ENCODE measurements at places on chromosomes 11 and 22.

- DNase-seq = peak; percentile 23
Measured at GRCh38 chr11:61147791-61148620, 13.2 kb downstream of the VPS37C start.

- peak; percentile 92 for DNase-seq
Measured at GRCh38 chr11:124763156-124763947, 1.3 kb upstream of the ESAM start.

DNA sequence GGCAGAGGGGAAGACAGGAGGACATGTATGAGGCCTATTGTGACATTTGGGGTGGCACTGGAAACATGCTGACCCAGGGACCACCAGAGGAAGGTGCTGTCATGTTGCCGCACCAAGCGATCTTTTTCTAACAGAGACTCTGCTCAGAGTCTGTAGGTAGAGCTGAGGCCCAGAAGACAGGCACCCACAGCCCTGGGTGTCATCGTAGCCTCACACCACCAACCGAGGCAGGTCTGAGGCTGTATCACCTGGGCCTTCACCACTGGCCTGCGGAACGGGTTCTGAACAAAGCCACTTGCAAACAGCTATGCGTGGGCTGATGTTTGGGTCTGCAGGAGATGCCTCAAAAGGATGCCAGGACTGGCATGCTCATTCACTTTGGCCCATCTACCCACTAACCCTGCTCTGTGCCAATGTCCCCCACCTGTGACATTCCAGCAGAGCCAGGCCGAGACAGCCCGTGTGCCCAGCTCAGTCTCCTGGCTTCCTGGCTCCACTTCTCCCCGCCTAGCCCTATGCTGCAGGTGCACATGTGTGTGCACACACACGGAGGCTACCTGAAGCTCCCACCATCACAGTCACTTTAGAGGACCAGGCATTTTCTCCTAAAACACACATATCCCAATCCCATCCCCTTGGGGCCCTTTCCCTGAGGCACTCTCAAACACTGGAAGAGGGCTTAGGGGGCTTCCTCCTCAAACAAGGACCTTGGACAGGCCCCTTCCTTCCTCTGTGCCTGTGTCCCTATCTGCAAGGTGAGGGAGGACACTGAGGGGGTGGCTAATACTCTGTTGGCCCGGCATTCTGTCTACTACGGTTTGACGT is 3.6 kb downstream of the TRIM29 start:
- DNase-seq = no peak

DNA sequence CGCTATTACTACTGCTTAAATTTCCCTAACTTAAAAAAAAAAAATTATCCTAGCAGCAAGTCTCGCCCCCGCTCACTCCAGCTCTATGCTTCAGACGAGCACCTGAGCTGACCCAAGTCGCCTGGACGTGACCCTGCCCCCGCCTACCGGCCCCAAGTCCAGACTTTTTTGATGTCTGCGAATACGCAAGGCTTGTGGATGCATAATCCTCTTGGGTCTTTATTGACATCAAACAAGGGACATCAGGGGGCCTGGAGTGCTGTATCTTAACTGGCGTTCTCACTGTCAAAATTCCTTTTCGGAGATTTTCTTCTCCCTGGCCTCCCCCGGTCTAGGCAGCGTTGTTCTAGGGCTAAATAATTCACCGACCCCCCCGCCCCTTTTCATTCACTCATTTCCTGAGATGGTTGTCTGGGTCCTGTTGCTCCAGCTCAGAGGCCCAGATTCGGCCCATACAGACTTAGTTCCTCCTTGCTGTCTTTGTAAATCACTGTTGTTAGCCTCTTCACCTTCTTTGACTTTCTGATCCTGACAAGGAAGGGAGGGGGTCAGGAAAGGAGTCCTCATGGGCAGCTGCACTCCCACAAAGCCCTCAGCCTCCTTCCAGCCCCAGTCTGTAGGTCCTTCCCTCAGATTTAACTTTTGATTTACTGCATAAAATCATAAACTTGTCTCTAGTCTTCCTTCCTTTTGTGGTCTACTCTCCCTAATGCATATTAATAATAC is 601 bp upstream of the LRP4 start:
- DNase-seq = peak; percentile 59

- no peak for DNase-seq
Measured at GRCh38 chr11:107274138-107274537, 183.5 kb downstream of the CWF19L2 start.

DNA sequence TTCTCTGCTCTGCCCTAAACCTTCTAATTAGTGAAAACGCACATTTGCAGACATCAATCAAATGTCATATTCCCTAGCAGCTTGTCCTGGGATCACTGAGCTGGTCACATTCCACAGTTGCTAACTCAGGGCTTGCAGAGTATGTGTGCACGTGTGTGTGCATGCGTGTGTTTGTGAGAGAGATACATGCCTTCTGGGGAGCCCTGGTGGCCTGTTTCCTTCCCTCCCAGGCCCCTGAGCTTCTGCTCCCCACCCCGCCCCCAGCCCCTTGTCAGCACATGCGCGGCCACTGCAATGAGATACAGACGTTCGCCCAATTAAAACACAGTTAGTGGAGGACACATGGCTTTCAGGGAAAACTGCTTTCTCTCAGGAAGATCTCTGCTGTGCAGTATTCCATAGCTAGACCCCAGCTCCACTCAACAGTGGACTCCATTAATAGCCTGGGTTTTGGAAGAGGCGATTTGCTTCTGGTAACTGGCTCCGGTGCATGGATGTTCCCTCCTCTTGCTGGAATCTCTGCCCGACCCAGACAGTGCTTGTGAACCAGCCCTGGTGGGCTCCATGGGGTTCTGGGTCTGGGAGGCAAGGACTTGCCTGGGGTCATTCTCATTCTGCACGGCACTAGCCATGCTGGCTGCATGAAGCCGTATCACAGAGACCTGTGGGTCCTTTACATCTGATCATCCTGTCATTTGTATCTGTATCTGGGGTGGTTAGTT is 17.7 kb downstream of the LRP5 start:
- peak; percentile 94 for DNase-seq

DNA sequence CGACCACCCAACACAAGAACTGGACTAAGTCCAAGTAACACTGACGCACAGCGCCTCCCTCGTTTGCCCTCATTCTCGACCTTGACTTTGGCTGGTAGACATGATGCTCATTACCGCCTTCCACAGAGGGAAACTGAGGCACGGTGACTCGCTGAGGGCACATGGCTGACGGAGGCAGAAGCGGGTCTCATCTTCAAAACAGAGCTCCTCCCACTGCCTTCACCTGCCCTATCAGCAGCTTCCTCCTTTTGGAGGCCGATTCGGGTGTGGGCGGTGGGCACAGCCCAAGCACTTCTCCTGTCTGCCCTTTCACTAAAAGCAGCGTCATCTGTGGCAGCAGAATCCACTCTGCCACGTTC is 2.0 kb upstream of the KMT5B start:
- DNase-seq = peak; percentile 30

GRCh38 chr11:117457835-117458234 is 130.2 kb downstream of the CEP164 start:
- no peak for DNase-seq

- no peak for DNase-seq
Measured at GRCh38 chr22:44298406-44299091, 14.2 kb downstream of the SHISAL1 start.

DNA sequence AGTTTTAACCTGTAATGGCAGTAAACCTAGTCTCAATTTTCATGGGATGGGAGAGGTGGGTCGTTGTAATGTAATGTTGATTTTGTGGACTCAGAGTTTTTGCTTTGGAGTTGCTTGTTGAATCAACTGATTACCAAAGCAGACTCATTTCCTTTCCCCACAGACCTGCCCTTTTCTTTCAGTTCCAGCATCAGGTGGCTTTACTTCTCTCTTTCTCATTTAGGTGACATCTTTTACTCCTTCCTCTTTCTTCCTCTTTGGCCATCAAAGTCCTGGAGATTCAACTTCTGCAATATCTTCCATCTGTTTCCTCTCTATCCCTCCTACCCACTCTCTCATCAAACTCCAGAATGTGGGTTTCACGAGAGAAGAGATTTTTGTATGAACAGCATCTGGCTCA is 313.9 kb downstream of the TMEM135 start:
- DNase-seq = no peak

DNA sequence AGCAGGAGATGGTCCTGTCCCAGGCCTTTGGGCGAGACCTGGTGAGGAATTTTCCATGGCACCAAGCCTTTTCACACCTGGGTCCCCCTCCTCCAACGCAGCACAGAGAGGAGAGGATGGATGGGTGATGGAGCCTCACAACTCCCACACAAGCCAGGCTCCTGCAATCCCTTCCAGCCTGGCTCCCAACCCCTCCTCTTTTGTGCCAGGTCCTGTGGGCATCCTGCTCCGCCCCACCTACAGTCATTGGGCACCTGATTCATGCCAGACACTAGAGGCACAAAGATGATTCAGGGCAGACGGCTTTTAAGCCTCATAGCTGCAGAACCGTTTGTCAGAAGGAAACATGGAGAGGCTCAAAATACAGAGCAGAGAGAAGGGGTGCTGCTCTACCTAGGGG is 16.1 kb upstream of the MYRF start:
- no peak for DNase-seq

- no peak for DNase-seq
Measured at GRCh38 chr11:43392713-43393112, 34.0 kb downstream of the TTC17 start.

DNA sequence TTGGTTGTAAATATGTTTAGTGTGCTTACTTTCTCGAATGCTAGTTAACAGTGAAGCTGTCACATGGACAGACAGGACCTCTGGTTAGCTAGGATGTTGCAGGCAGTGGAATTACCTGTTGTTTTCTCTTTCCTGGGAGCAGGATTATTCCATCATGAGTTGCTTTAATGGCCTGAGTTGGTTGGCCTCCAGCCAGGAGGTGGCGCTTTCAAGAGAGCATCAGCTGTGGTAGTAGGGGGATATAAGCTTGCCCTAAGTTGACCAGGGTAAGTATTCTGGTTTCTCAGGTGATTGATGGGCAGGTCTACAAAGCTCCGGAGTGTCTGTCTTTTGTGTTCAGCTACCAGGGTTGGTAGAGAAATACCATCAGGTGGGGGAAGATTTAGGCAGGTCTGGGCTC is 43.5 kb downstream of the NELL1 start:
- no peak for DNase-seq

DNA sequence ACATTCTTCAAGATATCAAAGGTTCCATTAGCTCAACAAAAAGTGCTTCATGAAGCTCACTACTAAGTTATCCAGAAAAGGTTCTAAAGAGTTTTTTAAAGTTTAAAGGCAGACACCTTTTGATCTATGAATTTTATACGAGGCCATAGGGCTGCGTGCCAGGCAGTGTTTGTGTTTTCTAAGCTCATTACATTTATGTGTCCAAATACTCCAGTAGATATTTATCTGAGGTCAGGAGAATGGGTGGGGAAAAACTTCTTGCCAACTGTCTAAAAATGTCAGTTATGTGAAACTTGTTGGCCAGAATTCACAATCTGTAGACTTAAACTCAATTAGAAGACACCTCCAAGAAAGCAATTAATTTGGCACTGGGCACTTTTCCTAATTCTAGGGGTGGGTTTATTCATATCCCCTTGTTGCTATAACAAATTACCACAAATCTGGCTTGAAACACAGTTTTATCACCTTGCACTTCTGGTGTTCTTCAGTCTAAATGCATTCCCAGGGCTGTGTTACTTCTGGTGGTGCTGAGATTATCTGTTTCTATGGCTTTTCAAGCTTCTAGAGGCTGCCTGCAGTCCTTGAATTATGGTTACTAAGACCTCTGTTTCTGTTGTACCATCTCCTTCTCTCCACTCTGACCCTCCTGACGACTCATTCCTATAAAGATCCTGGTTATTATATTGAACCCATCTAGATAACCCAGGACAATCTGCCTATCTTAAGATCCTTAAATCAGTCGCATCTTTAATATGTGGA is 1030.4 kb upstream of the CNTN5 start:
- no peak for DNase-seq

GRCh38 chr11:830295-831117 is 2.2 kb upstream of the CD151 start:
- DNase-seq = peak; percentile 77

DNA sequence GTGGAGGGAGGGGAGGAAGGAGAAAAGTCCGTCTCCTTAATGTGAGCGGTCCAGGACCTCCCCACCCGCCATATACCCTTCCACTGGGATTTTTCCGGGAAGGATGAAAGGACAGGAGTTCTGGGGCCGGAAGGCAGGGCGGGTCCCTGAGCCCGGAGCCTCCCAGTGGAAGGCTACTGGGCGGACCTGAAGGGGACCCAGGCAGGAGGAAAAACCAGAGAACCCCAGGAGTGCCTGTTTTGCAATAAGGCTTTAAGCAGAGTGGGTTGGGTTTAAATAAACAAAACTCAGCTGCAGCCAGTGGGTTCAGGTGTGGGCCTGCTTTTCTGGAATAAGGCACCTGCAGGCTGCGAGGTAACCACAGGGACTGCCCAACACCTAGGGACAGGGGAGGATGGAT is 1.7 kb upstream of the CELSR1 start:
- no peak for DNase-seq

GRCh38 chr11:91756829-91757480 is 467.7 kb upstream of the FAT3 start:
- DNase-seq = no peak

DNA sequence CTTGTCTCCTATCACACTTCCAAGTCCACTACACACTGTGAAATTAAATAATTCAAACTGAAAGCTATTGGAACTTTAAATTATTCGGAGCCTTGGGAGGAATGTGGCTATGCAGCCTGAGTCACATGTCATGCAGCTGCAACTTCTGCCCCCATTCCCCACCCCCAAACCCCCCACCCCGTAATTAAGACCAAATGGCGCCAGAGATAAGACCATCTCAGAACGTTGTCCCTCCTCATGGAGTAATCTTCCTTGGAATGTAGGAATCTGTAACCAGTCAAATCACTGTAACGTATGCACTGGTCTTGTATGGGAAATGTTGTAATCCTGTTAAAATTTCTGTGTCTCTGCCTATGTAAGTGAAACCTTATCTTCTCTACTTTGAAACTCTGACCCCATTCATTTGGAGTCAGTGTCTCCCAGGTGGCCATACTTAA is 37.0 kb downstream of the GAB2 start:
- no peak for DNase-seq
